ENCODE measurements at places on chromosomes 3 and 15.

DNA sequence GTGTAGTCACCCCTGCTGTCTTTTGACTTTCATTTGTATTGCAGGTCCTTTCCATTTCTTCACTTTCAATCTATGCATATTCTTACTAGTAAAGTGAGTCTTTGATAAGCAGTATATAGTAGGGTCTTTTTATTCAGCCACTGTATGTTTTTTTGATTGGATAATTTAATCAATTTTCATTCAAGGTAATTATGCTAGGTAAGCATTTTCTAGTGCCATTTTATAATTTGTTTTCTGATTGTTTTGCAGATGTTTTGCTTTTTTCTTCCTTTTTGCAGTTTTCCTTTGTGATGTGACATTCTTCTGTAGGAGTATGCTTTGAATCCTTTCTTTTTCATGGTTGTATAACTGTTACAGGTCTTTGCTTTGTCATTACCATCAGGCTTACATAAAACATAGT lies 504.3 kb upstream of the GBE1 start:
- no peak for DNase-seq

DNA sequence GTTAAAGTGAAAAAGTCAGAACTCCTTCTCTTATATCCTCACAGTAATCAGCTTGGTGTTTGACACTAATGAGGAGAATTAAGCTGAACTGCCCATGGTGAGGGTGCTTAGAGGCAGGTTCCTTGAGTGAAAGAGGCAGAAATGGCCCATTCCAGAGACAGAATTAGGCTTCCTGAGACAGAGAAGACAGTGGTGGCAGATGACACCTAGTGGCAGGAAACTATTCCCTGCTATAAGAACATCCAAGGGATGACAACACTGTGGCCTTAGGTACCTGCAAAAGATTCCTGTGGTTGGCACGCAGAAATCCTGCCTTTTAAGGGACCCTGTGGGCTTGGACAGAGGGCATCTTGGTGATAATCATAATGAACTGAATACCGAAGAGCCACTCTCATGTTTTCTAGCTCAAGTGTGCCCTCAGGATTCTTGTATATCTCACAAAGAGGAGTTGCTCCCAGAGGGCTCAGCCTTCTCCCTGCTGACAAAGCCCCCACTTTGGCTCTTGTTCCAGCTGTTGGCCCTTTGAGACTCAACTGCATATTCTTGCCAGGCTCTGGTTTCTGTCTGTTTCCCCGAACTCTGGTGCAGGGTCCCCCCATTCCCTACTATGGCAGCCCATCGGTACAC lies 56.0 kb downstream of the KBTBD12 start:
- DNase-seq: peak; percentile 59

- DNase-seq: no peak
These were observed 15.6 kb upstream of the IGSF10 start for GRCh38 chr3:151476344-151477018.

DNA sequence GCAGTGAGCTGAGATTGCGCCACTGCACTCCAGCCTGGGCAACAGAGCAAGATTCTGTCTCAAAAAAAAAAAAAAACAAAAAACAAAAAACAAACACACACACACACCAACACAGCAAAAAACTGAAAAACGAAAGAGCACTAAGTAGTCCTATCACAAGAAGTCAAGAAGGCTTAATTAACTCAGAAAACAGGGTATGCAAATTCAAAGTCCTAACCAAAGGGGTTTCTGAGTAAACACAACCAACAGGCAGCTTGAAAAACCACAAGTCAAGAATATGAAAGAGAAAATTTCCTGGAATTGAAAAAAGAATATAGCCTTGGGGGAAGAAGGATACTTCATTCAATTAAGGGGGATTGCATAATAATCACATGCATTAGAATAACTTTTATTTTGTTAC lies 37.7 kb upstream of the PARP14 start:
- DNase-seq: no peak

- DNase-seq: no peak
These were observed at the start of gene GMNC for GRCh38 chr3:190862209-190863118. Gene GMNC, minus strand, starts transcription at chr3:190862694. Its CDS starts 79 bp downstream, at chr3:190862615.

GRCh38 chr3:184784731-184785500 lies 27.1 kb upstream of the VPS8 start:
- DNase-seq: no peak

GRCh38 chr15:38424101-38424552 lies 29.8 kb upstream of the FAM98B start:
- no peak for DNase-seq

- no peak for DNase-seq
These were observed 15.8 kb upstream of the SLC27A2 start for GRCh38 chr15:50166216-50166615.

- no peak for DNase-seq
These were observed 3.6 kb upstream of the RAB6B start for GRCh38 chr3:133899311-133899710.

GRCh38 chr3:76942101-76942500 lies 97.8 kb upstream of the ROBO2 start:
- no peak for DNase-seq

GRCh38 chr15:77567202-77567601 lies 65.5 kb downstream of the LINGO1 start:
- no peak for DNase-seq

- DNase-seq: no peak
These were observed 45.2 kb upstream of the POLG start for GRCh38 chr15:89379818-89380217.

GRCh38 chr3:138443091-138443490 lies 8.7 kb downstream of the ESYT3 start:
- no peak for DNase-seq

DNA sequence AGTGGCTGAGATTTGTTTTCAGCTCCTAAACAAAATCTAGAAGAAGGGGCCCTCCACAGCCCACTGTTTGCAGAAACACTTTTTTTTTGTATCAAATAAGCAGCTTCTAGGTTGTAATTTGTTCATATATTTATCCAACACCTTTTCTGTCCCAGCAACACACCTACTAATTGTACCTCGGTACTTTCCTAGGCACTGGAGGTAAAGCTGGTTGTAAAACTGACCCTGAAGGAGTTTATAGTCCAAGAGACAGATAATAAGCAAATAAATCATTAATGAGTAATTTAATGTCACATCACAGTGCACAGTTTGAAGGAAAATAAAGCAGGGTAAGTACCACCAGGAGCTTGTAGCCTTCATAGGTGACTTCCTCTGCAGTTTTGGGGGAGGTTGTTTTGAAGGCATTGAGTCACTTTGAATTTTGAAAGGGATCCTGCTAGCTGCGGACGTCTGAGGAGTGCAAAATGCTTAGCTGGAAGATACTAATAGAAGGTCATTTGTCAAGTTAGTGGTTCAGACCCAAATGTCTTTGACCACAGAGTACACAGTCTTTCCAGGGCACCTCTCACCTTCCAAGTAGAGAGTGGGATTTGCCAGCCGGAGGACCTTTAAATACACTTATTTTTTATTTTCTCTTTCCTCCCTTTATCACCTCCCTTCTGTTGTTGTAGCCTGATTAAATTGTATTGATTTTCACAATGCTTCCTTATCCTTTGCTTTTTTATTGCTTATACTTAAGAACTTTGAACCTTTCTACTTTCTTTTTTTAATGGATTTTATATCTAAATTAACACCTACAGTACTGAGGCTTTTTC lies 53.8 kb downstream of the CMSS1 start:
- DNase-seq: no peak

GRCh38 chr3:14652-15051 lies 181.9 kb upstream of the CHL1 start:
- DNase-seq: no peak

GRCh38 chr3:160012108-160012507 lies 23.5 kb downstream of the IL12A start:
- no peak for DNase-seq

DNA sequence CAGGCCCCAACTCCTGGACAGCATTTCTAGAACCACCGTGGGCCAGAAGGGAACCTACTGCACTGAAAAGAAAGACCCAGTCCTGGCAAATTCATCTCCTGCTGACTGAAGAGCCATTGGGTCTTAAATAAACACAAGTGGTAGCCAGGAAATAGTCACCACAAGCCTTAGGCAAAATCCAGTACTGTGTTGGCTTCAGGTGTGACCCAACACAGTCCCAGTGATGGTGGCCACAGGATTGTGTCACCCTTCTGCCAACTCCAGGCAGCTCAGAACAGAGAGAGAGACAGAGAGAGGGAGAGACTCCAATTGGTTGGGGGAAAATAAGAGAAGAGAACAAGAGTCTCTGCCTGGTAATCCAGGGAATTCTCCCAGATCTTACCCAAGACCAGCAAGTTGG lies 23.1 kb downstream of the NEDD4 start:
- DNase-seq: no peak

DNA sequence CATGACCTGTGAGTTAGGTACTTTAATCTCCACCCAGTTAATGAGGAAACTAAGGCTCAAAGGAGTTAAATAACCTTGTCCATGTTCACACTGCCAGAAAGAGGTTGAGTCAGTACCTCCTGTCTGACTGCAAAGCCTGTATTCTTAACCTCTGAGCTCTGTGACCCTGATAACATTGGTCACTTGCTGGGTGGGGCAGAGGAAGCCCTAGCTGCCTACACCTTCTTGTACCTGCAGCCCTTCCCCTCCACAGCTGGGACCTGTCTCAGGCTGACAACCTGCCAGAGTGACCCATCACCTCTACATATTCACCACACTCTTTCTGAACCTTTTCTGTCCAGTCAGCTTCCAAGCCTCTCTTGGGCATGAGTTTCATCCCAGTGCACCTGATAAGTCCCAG lies 106.1 kb upstream of the HES1 start:
- no peak for DNase-seq

- DNase-seq: no peak
These were observed 280.8 kb upstream of the UBE2E2 start for GRCh38 chr3:22922317-22922716.

DNA sequence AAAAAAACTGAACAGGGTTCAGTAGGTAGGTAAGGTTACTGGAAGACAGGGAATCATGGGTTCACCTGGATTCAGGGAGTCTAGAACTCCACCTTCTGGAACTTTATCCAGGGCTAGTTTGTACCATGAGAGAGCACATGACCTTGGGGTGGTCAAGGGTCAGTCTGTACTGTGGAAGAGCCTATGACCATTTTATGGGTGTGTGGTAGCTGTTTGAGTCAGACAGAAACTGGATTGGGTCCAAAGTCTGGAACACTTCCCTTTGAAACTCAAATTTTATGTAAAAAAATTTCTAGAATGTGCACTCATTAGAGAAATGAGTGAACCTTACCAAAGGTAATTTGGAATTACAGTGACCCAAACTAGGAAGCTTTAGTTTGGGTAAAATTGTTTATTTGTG lies 486.0 kb upstream of the AGTR1 start:
- DNase-seq: no peak

DNA sequence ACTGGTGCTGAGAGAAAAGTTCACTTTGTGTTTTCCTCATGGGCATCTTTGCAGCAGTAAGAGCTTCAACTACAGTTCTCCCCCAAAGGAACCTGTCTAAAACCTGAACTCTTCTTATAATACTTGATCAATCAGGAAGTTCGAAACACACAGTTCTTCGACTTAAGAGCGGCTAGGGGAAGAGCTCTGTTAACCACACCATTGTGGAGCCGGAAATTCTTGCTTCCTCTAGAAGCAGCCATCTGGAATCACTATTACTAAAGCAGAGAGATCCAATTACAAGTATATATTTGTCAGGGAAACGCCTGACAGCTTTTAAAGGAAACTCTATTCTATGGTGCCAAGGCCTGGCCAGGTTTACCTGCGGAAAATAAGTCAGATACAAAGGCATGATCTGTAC lies 337.3 kb upstream of the CBLB start:
- DNase-seq: no peak

DNA sequence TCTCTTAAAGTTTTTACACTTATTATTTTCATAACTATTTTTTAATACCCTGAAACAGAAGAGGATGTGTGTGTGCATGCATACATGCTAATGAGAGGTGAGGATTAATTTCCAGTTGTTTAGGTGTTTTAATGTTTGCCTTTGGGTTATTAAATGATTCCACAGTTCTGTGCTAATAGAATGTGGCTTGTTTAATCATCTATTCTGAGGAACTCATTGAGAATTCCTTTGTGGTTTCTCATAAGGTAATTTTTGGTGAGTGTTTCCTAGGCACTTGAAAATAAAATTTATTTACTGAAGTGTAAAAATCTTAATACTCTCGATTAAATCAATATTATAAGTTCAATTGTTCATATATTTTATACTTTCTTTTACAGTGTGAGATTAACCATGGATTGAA lies 38.0 kb downstream of the STAC start:
- no peak for DNase-seq

GRCh38 chr15:36693644-36694043 lies 114.2 kb downstream of the CDIN1 start:
- DNase-seq: no peak

- no peak for DNase-seq
These were observed 290.0 kb downstream of the ADAMTSL3 start for GRCh38 chr15:83943849-83944404.

DNA sequence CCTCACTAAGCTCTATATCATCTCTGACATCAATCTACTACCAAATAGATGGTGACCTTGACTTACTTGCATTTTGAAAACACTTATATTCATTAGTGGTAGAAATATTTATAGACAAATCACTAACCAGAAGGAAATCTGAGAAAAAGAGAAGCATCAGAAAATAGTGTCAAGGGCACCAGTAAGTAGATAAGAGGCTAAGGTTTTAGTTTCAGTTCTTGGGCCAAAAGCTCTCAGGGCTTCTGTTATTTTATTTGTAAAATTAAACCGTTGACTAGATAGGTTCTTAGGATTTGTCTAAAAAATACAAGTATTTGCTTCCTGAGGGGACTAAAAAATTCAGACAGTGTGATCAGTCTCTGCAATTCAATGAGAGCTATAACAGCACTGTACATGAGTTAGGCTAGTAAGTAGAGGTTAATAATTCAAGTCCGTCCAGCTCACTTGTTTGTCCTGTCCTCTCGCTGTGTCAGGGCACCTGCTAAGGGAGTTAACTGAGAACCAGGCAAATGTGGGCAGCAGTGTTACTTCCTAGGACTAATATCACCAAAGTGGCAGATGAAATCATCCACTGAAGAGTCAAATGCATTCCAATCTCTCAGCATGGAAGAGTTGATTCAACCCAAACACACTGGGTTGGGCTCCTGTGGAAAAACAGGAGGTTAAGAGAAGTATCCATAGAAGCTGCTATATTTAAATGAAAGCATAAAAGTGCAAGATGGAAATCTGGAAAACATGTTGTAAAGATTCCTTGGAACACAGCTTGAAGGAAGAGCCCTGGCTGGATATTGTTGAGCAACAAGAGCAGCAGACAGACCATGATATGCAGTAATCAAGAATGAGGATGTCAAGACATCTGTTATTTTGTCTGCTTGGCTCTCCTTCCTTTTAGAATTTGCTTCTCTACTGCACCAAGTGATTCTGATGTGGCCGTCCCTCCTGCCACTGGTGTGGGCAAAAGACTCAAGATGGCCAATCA lies 134.9 kb upstream of the ZBTB20 start:
- no peak for DNase-seq

DNA sequence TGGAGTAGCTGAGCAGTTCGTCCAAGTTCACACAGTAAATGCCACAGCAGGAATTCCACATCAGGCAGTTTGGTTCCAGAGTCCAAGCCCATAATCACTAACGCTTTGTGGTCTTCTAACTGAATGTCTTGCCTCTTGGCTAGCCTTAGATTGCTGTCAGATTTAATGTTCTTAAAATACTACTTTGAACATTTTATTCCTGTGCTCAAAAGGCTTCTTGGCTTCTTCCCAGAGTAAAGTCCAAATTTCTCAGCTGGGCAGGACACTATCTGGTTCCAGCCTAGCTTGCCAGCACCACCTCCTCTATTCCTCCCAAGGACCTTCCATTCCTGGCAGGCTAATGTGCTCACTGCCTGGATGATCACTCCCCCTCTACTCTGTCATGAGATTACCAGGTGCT lies 256.9 kb downstream of the SQOR start:
- DNase-seq: no peak

Data from spinal cord (tissue), 10 donors.